ENCODE measurements at places on chromosomes 12 and 14.
A peak's percentile ranks its signal among the peaks of the same experiment; 100 is the strongest.

DNA sequence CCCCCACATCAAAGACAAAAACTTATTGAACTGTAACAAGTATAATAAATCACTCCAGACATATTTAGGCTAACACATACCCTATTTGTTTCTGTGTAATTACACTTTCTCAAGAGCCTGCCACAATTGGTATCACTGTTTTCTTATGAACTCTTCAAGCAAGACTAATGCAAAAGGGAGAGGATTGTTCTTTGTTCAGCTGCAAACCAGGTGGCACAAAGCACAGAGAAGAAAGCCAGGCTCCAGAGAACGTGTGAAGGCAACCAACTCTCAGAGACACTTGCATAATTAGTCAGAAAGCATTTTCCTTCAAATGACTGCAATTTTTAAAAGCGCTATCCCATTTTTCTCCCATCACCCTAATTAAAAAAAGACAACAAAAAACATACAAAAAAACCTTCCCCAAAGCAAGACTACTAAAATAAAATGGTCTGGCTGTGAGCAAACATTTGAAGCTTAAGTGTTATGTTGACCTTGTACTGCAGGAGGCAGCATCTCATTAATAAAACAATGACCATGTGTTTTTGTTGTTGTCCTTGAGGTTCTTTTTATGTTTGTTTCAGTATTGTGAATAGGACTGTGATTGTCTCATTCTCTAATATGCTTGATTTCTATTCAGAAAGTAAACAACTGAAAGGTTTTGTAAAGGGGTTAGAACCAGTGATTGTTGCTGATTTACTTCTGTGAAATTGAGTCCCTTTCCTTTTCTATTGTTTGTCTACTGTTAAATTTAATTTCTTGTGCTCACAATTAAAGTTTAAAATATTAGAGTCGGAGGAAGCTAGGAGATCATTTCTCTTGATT, 452.7 kb upstream of the PDE3A start:
- no peak for DNase-seq

- DNase-seq, result no peak
Observed at GRCh38 chr12:98355322-98355721, 160.1 kb upstream of the TMPO start.

GRCh38 chr12:31984806-31985591, 25.8 kb downstream of the RESF1 start:
- no peak for DNase-seq

GRCh38 chr12:19896041-19896440, 456.7 kb downstream of the AEBP2 start:
- DNase-seq, result no peak

- peak; percentile 28 for DNase-seq
Observed at GRCh38 chr12:53042607-53043454, 7.0 kb upstream of the TNS2 start.

GRCh38 chr14:66443785-66444184, 42.4 kb upstream of the CCDC196 start:
- DNase-seq, result no peak

DNA sequence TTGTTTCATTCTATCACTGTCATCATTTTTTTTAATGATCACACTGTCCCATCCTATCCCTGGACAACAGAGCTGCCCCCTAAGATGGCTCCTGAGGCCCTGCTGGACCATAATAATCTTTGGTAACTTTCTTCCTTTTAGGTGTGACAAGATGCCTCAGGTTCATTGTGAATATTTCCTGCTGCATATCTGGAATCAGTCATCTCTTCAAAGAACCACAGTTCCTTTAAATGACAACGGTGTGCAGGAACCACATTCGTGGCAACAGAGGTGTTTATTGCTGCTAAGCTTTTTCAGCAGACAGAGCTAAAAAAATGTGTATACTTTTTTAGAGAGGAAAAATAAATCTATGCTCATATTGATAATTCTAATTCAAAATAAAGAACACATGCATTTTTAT, 312.9 kb downstream of the MED13L start:
- no peak for DNase-seq

DNA sequence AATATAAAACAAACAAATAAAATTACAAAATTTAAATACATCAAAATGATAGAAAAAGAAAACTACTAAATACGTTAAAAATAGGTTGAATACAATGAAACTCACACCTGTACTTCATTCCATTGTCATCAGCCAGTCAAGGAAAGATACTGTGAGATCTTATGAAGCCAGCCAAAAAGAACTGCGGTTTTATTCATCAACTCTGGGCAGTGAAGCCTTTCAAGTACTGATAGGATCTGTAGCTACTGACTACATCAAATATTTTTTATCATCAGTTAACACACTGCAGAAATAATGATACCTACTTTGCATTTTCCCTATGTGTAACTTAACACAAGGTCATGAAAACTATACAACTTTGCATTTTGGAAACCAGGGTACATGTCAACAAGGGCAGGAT, 46.3 kb upstream of the FAR2 start:
- DNase-seq, result no peak

- no peak for DNase-seq
Observed at GRCh38 chr12:113611652-113612051, 140.0 kb upstream of the LHX5 start.

GRCh38 chr12:11795192-11795912, 145.9 kb downstream of the ETV6 start:
- no peak for DNase-seq

DNA sequence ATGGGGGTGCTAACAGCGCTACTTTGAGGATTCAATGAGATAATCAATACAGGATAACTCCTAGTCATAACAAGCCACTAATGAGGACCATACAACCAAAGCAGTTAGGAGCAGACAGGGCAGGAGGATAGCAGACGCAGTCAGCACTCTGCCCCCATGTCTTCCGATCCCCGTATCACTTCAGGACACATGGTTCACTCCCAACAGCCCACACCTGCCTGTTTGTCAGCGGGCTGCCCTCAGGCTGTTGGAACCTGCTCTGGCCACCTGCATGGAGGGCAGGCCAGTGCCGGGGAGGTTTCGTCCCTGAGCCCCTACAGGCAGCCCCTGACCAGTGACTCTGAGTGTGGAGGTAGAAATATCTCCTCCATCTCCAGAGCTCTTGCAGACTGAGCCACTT, 37.1 kb upstream of the LTBP2 start:
- DNase-seq, result no peak

GRCh38 chr12:85504164-85504563, 224.1 kb downstream of the ALX1 start:
- no peak for DNase-seq

DNA sequence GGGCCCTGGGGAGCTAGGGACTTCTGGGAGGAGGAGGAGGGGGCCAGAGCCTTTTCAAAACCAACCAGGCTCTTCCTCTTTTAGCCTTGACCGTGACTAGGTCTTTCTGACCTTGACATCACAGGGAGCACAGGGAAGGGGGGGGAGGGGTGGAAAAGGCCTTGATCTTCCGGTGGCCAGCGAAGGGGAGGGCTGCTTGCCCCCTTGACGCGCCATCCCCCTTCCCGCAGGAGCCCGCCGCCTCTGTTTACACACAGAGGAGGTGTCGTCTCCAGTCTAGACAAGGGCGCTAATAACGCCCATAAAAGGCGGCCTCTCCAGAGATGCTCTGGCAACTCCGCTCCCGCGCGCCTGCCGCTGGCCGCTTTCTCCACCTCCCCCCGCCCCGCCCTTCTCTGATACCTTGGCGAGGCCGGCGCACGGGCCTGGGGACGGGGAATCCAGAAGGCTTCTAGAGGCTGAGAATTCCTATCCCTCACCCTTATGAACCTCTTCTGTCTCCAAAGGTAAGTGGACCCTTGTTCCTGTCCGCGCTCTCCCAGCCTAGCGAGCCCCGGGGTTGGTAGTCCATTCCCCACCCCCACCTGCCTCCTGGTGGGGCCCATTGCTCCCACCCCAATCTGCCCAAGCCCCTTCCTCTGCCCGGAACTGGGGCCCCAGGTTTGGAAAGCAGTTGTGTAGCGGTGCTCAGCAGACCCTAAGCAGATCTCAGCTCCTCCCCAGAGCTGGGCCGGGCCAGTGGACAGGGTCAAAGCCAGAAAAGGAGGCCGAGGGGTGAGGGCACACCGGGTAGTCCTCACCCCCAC, 4.9 kb upstream of the HOXC12 start:
- no peak for DNase-seq

DNA sequence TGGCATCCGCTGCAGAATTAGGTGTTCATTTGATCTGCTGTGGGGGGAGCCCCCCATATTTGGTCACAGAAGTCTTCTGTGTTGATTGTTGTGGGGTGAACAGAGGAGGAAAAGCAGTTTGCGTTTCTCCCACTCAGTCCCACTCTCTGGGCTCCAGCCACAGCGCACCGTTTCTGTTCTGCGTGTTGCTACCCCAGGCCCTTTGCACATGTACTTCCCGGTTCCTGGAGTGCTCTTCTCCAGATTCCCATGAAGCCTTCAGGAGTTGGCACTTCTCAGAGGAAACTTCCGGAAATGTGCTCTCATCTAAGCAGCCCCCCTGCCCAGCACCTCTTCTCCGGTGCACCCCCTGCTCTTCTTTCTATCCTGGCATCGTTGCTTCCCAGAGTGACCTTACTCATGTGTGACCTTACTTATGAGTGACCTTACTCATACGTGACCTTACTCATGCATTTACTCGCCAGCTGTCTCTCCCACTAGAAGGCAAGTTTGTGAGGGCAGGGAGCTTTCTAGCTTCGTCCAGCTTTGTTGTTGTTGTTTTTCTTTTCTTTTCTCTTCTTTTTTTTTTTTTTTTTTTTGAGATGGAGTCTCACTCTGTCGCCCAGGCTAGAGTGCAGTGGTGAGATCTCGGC, 93.7 kb downstream of the SCARB1 start:
- DNase-seq, result no peak

GRCh38 chr14:75640876-75641275, 19.8 kb downstream of the ERG28 start:
- DNase-seq, result no peak

DNA sequence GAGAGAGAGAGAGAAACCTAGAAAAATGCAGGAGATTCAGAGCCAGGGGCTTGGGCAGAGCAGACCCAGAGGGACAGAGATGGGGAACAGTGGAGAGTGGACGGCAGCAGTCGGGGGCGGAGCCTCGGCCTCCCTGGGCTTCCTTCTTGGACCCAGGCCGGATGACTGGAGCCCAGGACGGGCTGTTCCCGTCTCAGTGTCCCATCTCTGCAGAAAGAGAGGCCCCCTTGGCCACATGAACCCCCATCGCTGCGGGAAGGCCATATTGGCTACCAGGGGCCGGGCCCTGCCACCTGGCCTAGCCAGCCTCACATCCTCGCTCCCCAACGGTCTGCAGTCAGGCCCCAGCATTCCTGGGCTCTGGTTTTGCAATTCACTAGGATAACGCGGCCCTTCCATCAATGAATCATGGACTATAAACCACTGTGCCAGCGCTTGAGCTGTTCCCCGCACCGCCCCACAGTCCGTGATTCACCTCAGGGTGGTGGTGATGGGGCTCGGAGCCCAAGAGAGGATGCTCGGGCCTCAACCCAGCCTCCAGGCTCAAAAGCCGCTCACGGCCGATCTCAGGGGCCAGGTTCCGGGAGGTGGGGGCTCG, 116.5 kb downstream of the RFLNA start:
- DNase-seq, result no peak

DNA sequence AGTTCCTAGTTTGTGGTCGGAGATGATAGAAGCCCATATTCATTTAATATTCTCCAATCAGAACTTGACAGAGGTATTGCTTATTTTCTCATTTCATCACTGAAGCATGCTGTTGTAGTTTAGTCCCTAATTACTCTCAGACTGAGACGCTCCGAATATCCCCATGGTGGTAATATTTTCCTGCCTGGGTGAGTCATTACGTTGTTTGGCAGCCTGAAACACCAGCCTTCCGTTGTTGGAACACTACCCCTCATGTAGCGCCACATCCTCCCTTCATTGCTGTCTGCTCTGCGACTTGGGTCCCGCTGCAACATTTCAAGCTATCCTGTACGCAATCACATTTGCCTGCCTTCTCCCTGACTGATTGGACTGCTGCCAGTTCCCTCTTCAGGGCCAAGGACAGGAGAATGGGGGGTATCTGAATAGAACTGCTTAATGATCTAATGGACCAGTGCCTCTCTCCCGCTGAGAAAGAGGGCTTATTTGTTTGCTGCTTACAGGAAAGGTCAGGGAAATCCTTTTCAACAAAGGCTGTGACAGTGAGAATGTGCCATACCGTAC, 369.1 kb downstream of the NPAS3 start:
- DNase-seq, result no peak

DNA sequence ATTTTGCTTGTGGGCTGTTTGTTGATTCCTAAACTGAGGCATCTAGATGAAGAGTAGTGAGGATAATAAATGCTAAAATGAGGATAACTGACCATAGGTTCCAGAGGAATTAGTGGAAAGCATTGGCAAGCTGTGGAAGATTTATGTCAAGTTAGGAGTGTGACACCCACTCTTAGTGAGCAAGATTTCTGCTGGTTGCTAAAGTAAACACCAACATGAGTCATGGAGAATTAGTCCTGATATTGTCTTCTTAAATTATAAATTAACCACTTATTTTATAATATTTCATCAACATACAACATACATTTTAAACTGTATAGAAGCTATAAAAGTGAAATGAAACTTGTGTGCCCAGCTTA, 328.2 kb downstream of the RPL10L start:
- DNase-seq, result no peak

GRCh38 chr12:113860059-113860820, 105.9 kb downstream of the RBM19 start:
- DNase-seq, result no peak

DNA sequence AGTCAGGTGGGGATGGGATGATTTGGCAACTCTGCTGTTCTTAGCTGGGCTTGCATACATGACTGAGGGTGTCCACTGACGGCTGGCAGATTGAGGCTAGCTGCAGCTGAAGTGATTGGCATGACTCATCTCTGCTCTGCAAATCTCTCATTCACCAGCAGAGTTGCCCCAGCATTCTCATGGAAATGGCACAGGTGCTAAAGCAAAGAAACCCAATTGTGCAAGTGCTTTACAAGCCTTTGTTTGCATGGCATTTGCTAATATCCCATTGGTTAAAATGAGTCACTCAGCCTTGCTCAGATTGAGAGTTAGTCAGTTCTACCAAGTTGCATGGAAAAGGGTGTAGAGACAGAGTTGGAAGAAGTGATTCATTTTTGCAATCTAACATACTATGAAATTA, 389.7 kb upstream of the FAR2 start:
- DNase-seq, result no peak

GRCh38 chr14:75871181-75871880, 110.5 kb downstream of the TGFB3 start:
- no peak for DNase-seq

- DNase-seq, result no peak
Observed at GRCh38 chr12:41835556-41835955, 309.1 kb downstream of the GXYLT1 start.

GRCh38 chr12:50302686-50303085, 19.4 kb upstream of the LIMA1 start:
- no peak for DNase-seq
